ENCODE measurements at places on chromosomes 6 and 20.
A peak's percentile ranks its signal among the peaks of the same experiment; 100 is the strongest.

- DNase-seq = peak; percentile 66
These were observed 101.5 kb upstream of the ISM1 start for GRCh38 chr20:13119583-13119982.

GRCh38 chr6:31727717-31728671 is 1.1 kb downstream of the DDAH2 start:
- DNase-seq = no peak

DNA sequence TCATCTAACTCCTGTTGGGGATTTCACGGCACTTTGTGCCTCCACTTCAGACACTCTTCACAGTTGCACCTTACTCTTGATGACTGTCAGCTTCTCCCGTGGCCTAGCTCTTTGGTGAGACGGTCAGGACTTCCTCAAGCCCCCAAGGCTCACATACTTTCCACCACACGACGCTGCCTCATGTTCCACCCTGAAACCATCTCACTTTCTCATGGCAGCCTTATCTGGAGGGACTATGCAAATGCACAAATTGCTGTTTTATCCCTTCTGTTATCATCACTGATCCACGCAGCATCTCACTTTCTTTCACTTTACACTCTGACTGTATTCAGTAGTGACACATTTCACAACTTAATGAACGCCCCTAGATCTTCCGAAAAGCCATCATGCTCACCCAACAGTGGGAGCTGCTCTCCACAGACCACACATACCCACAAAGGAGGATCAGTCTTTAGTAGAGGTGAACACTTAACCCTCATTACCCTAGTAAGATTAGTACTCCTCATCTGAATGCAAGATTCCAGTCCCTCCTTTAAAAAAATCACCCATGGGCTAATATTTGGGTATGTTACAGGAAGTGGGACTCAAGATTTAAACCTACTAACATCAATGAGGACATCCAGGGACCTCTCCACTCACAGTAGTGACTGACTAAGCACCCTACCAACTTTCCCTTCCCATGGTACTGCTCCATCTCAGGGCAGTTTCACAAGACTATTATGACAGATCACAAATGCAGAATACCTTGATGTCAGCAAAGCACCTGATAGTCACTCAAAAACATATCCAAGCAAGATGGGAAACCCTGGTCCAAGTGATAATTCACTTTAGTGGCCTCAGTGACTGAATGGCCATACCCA is 35.4 kb downstream of the FYN start:
- DNase-seq = no peak

DNA sequence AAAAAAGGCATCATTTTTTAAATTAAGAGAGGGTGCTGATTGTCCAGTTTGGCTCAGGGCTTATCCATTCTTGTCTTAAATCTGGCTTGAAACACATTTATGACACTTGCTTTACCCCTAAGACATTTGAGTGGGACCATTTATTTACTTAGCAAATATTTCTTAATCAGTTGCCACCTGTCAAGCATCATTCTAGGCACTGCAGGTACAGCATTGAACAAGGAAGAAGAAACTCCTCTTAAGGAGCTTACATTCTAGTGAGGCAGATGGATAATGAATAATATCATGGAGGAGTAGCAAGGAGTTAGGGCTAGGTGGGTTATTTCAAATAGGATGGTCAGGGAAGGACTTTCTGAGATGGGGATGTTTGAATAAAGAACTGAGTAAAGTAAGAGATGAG is 189.8 kb downstream of the UTRN start:
- DNase-seq = no peak

DNA sequence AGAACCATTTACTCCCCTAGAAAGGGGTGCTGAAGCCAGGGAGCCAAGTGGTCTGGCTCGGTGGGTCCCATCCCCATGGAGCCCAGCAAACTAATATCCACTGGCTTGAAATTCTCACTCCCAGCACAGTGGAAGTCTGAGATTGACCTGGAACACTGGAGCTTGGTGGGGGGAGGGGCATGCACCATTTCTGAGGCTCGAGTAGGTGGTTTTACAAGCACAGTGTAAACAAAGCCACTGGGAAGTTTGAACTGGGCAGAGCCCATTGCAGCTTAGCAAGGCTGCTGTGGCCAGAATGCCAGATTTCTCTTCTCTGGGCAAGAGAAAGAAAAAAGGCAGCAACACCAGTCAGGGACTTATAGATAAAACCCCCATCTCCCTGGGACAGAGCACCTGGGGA is 855.8 kb upstream of the CITED2 start:
- DNase-seq = no peak

DNA sequence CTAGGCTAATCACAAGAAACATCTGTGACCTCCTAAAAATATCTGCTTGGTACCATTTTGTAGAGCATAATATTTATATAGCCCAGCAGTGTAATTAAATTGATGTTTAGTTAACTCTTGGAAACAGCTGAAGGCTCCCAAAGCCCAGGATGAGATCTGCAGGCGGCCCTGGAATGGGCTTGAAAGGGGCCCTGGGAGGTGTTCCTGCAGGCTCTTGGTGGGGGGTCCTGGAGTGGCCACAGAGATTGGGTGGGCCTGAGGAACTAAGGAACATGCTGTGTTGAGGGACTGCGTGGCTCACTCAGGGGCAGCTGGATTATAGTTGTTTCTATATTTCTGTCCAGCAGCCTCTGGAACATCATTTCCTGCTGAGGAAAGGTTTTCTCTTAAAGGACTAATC is 9.2 kb downstream of the SCP2D1 start:
- DNase-seq = no peak

DNA sequence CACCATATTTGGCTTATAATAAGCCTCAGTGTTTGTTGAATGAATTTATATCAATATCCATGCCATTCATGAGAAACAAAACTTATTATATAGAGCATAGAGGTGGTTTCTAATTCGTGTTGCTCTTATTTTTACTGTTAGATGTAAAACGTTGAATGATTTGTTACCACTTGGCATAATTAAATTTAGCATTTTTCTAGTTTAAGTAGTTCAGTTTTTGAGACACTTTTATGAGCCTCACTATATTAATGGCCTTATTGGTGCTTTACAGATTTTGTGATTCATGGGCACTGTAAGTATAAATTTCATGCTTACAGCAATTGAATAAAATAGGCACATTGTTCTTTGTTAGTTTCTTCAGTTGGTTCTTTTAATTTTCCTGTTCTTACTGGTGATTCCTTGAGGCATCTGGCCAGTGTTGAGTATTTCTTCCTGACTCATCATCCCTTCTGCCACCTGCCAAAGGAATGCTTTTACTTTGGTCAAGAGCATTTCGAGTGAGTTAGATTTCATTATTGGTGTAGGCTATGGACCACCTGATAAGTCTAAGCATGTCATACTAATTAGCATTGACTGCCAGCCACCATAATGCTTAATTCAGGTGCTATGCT is 34.8 kb downstream of the CDKAL1 start:
- no peak for DNase-seq

GRCh38 chr6:138912308-138912707 is 75.7 kb downstream of the REPS1 start:
- DNase-seq = no peak

DNA sequence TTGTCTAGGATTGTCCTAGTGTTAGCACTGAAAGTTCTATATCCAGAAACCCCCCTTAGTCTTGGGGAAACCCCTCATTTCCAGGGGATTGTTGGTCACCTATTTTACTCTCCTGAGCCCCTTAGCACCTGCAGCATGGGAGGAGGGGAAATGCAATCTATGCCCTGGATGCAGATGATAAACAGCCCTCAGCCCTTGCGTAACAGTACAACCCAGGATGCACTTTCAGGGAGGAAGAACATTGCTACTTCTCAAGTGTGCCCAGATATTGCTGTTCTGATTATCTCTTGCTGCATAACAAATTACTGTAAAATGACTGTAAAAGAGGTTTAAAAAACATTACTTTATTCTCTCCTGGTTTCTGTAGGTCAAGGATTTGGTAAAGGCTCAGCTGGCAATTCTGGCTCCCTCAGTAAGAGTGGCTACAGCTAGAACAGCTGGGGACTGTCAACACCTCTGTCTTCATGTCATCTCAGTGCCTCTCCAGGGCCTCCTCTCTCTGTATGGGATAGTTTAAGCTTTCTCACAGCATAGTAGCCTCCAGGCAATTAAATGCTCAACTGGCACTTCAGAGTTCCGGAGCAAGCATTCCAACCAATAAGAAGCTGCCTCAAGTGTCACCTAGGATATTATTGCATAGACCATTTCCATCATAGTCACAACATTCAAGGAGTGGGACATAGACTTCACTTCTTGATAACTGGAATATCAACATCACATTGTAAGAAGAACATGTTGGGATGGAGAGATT is 117.8 kb upstream of the FOXO3 start:
- DNase-seq = no peak

- DNase-seq = no peak
These were observed 141.6 kb upstream of the AKAP12 start for GRCh38 chr6:151098166-151098565.

GRCh38 chr6:145075425-145075824 is 659.9 kb downstream of the EPM2A start:
- DNase-seq = no peak

- no peak for DNase-seq
These were observed 62.7 kb downstream of the SLX4IP start for GRCh38 chr20:10497791-10498190.

- DNase-seq = peak; percentile 34
These were observed 204.7 kb upstream of the SULF2 start for GRCh38 chr20:47989957-47990356.

GRCh38 chr6:148169706-148170105 is 172.9 kb upstream of the SASH1 start:
- DNase-seq = no peak

DNA sequence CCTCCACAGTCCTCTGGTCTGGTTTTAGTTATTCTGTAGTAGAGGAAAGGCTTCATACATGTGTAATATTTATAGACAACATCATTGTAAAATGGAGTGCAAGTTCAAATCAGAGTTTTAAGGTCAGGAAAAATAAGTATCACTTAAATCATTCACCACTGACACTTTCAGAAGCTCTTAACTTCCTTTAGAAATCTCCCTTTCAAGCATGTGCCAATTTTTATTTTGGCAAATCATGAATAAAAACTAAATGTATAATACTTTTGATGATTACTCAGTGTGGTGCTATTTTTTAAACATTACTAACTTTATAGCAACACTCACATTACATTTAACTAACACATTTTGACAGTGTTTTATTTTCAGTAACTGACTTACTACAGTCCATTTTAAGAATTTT is 112.2 kb downstream of the OGFRL1 start:
- no peak for DNase-seq

Data from NCI-H774 (cell line).